ENCODE measurements at places on chromosomes 5 and 9.

DNA sequence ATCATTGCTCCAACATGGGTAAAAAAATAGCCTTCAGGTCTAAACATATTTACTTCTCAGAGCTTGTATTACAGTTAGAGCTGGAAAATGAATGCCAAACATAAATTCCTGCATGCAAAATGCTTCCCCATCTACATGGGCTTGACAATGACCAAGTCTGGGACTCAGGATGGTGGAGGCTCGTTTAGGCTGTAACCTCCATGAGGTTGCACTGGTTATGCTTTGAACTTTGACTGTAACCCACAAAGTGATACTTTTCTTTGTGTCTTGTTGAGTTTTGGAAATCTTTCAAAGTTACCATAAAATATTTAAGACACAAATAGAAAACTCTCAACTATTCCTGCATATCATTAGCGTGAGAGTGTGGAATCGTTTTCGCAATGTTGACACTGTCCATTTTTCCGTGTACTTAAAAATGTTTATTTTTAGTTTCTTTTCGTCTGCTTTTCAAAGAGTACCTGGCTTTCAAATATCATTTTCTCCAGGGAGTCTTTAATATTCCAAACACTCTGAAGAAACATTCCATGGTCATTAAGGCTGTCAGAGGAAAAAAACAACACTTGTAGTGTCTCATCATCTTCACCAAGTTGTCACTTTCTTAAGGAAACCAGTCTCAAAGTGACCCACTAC is 487.8 kb downstream of the ENC1 start:
- DNase-seq = no peak

DNA sequence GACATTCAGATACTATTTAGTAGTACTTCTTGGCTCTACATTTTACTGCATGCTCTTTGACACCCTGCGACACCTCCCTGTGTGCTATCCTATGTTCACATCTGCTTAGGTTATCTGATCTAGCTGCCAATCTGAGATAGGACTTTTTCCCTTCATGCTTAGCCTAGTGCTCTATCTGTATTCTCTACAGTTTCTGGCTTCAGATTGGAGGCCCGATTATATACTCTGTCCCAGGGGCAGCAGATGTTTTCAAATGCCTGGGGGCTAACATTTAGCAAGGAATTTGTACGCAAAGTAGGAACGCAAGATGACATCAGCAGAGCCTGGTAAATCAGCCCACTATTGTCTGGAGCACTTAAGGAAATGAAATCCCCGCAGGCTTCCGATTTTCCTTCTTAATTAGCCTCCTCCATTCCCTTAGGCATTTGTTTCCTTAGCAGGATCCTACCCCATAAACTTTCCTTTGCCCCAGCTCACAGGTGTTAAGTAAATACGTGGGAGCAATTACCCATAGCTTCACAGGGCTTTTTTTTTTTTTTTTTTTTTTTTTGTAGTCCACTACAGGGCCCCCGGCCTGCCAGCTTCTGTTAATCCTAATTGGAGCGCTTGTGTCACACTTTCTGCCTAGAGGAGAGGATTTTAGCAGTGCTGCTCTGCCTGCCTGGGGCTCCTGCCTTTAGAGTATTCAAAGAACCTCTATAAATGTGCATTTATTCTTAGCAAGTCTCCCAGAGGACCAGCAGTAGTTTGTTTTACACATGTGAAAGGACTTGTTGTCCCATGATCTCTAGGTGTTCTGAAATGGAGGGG is 61.1 kb upstream of the LPAR1 start:
- no peak for DNase-seq

DNA sequence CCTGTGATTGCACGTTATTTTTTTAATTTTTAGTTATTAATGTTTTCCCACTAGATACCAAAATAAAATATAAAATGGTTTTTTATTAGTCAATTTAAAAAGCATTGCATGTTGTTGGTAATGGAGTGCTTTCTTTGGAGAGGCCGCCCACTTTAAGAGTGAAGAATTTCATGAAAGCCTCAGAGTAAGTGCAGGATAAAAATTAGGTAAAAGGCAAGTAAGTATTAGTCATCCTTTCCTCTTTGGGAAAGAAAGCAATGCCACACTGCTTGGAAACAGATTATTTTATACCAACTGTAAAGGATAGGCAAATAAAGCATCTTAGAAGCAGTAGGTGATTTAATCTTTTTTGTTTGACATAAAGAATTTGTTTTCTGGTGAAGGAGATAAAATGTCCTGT is 62.9 kb downstream of the HSD17B4 start:
- no peak for DNase-seq

DNA sequence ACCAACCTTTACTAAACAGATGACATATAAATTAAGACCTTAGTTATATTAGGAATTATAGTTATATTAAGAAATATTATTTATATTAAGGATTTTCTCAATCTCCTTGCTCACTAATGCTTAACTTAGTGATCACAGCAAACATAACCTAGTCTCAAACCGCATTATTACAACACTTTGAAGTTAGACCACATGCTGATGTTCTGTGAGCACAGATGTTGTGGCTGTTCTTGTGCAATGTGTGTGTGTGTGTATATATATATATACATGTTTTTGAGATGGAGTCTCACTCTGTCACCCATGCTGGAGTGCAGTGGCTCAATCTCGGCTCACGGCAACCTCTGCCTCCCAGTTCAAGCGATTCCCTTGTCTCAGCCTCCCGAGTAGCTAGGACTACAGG is 20.5 kb downstream of the ELP1 start:
- no peak for DNase-seq

- DNase-seq = no peak
Observed at GRCh38 chr9:2718001-2718697, 839 bp downstream of the KCNV2 start.

GRCh38 chr5:73759771-73760170 is 133.8 kb downstream of the ARHGEF28 start:
- no peak for DNase-seq

DNA sequence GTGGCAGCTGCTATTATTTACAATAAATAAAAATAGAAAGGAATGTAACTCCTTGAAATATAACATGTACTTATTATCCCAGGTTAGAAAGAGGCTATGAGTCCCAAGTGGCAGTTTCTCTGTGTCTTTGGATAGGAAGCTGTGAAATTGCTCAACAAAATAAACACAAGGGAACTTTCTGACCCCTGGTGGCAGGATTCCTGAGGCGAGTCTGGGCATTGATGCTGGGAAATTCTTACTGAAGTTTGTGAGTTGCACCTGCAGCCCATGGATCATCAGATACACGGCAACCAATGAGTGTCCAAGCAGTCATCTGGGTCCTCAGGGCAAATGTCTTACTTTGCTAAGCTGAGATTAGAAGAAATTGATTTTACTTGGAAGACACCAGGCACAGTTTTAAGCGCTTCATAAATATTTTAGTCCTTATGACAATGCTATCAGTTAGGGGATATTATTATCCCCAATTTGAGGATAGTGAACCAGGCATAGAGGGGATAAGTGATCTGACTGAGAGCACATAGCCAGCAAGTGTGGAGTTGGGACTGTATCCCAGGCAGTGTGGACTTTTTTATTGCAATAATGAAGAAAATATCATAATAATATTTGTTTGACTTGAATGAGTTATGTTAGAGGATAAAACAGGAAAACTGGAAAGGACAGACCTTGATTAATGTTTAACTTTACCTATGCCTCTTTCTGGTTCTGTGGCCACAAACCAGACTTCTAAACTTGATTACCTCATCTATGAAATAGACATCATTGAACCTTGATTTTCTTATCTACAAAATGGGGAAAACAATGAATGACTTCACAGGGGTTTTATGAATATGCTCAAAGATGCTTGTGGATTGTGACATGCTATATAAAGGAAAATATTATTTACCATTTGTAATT is 265.5 kb upstream of the ADAMTSL1 start:
- DNase-seq = no peak

DNA sequence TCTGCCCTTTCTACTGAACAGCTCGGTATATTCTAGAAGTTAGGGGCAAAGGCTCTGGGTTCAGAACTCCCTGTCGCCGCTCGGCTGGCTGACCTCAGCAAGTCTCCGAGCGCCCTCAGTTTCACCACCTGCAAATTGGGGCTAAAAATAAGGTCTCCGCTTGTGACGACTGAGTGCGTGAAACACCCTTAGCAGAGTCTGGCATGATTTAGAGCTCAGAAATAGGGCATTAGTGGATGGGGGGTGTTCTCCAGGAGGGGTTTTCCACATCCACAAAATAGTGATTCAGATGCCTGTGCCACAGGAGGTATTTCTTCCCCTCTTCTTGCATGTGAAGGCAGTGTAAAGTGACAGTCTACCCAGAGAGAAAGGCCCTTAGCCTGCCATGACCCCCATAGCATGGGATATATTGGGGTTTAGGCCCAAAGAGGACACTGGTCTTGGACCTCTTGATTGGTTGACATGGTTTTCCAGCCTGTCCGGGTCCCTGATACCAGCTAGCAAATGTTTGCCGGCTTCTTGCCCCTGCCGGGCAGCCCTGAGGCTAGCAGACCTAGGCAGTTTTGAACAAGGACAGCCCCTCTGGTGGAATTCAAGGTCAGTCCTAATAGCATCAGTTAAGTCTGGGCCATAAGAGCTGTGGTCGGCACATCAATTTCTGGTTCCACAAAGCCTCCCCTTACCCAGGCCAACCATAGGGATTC is 1.4 kb downstream of the ERGIC1 start:
- DNase-seq = no peak

DNA sequence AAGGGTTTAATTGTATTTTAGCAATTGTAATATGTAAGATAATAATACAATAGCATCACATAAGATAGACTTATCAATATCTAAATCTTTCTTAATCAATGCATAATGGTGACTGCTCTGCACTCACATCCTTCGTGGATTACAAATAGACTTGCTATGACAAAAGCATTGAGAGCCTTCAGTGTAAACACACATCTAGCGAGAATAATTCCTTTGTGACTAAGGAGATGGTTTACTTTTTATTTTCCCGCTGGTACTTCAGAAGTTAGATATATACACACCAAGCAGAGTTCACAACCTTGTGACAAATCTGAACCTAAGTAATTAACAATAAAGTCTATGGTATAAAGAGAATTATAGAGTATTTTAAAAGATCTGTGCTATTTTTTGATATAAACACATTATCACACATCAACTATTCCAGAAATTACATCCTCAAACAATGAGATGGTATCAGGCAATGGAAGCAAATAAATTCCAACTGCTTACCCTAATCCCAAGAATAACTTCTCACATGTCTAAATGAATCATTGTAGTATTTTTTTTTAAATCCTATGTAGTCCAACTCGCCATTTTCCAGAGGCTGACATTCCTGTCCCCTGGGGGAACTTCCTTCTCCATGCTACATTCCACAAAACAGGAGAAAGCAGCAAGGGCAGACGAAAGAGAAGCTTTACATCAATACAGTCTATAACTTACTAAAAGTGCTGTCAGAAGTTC is 51.2 kb downstream of the MAPKAP1 start:
- no peak for DNase-seq

DNA sequence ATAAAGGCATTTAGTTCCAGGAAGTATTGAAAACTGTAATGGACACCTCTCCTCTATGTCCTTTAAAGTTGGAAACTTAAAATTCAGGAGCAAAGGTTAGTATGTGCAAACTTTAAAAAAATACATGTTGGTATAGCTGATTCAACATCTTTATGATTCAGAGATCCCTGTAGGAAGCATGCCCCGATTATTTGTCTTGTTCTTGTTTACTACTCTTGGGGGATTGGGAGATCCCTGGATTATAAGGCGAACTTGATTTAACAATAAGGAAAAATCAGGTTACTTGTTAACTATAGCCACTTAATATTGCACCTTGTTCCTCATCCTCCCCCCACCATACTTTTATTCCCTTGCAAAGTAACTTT is 1.7 kb downstream of the F2RL1 start:
- no peak for DNase-seq

- no peak for DNase-seq
Observed at GRCh38 chr9:21432672-21433425, 7.4 kb upstream of the IFNA1 start.

GRCh38 chr5:32794086-32794485 is 83.0 kb downstream of the NPR3 start:
- no peak for DNase-seq

DNA sequence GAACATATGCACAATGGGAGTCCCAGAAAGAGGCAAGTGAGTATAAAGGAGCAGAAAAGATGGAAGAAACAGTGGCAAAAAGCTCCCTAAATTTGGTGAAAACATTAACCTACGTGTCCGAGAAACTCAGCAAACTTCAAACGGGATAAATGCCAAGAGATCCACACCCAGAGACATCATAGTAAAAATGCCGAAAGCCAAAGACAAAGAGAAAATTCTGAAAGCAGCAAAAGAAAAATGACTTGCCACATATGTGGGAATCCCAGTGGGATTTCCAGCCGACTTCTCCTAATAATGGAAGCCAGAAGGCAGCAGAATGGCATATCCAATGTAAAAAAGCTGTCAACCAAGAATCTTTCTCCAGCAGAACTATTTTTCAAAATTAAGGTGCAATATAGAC is 101.2 kb downstream of the ADAMTS2 start:
- no peak for DNase-seq

GRCh38 chr5:124372457-124372856 is 374.0 kb downstream of the ZNF608 start:
- no peak for DNase-seq

DNA sequence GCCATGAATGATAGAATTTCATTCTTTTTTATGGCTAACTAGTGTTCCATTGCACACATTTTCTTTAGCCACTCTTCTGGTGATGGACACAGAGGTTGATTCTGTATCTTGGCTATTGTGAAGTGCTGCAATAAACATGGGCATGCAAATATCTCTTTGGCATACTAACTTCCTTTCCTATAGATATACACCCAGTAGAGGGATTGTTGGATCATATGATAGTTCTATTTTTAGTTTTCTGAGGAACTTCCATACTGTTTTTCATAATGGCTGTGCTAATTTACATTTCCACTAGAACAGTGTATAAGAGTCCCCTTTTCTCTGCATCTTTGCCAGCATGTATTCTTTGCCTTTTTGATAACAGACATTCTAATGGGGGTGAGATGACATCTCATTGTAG is 50.4 kb upstream of the CDK5RAP2 start:
- no peak for DNase-seq

Measured in activated T-cell treated with anti-CD3 and anti-CD28 coated beads, Interleukin-2, amount 50 U/mL, for 48 hours (primary cell).